ENCODE measurements at places on chromosomes 16 and 17. TPM values are rescaled to one million over a fixed set of nuclear protein-coding genes. Genes with fewer than 3 reads are reported as not detected.

DNA sequence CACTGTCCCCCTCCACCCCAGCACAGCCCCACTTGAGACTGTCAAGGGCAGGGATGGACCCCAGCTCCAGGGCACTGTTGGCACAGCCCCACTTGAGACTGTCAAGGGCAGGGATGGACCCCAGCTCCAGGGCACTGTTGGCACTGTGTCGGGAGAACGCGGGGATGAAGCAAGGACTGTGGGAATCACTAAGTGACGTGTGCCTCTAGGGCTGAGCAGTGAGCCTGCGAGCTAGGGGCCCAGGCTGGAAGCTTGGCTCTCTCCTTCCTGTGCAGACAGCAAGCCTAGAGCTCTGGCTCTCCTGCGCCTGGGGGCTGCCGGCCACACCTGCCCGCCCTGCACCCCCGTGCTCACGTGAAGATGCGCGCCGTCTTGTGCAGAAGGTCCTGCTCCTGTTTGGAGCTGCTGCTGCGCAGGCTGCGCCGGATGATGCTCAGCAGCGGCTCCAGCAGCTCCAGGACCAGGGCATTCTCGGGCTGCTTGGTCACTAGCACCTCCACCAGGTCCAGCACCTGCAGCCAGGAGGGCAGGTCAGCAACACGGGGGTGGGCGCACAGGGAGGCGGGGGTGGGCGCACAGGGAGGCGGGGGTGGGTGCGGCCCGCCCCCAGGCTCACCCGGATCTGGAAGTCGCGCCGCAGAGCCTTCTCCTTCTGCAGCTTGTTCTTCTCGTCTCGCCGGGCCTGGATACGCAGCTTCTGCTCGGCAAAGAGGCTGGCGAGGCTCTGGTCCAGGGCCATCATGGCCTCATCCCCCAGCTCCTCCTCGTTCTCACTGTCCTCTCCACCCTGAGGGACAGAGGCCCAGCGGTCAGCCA is 10.8 kb downstream of the MYBBP1A start:
- H3K27me3 ChIP-seq = no peaks in the 10 kb centered on the region
- H3K4me3 ChIP-seq = no peak overlapping the region
- H3K27ac ChIP-seq = no peak overlapping the region
- DNase-seq = no peak
- peaks cover 2% of the 10 kb centered on the region for H3K36me3 ChIP-seq

GRCh38 chr16:78102122-78102660 is 2.7 kb downstream of the WWOX start:
- no peak overlapping the region for H3K4me3 ChIP-seq
- peak overlapping the region; percentile 42 for H3K27ac ChIP-seq
- H3K27me3 ChIP-seq = no peaks in the 10 kb centered on the region

DNA sequence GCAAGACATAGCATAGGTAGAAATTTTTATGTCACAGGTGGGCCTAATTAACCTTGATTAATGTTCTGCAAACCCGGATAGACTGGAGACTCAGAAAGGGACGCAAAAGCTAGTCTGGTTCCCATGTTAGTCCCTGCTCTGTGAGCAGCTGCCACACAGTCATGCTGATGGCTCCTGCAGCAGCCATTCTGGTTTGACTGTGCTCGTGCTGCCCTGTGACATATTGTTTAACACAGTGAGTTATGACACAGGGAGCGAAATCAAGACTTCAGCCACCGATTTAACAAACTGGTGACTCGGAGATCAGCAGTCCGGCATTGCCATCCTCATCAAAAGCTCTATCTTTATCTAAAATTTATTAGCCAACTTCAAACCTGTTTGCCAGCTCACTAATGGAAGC is 169.8 kb downstream of the WWOX start:
- H3K27me3 ChIP-seq = no peaks in the 10 kb centered on the region
- H3K36me3 ChIP-seq = no peaks in the 10 kb centered on the region
- no peak for DNase-seq
- H3K27ac ChIP-seq = no peak overlapping the region
- H3K4me3 ChIP-seq = no peak overlapping the region
- H3K4me1 ChIP-seq = no peaks in the 10 kb centered on the region

DNA sequence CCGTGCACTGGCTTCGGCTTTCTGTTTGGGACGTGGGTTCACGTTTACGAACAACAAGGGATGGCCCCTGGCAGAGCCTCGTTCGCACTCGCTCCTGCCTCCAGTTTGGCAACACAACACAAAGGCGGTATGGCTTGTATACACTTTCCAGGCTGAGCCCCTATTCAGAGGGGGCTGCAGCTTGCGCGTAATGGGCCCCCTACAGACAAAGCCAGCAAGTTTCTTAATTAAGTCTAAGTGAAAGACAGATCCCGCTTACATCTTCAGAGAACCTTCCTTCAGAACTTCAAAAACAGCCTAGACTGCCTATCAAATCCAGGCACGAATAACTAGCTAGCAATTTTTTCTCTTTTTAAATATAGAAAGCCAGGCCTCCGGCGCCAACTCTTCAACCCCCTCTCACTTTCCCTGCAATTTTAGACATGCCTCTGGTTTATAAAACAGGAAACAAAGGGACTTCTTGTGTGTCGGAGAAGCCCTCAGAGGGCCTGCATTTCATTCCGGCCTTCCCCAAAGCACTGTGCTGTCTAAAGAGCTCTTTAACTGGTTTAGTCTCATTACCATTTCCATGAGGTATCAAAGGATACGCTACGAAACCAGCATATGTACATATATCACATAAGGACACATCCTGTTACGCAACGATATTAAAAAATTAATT is 244.9 kb downstream of the STX8 start:
- no peak for DNase-seq
- no peaks in the 10 kb centered on the region for H3K4me1 ChIP-seq
- no peaks in the 10 kb centered on the region for H3K27me3 ChIP-seq
- H3K4me3 ChIP-seq = no peak overlapping the region
- H3K36me3 ChIP-seq = no peaks in the 10 kb centered on the region

DNA sequence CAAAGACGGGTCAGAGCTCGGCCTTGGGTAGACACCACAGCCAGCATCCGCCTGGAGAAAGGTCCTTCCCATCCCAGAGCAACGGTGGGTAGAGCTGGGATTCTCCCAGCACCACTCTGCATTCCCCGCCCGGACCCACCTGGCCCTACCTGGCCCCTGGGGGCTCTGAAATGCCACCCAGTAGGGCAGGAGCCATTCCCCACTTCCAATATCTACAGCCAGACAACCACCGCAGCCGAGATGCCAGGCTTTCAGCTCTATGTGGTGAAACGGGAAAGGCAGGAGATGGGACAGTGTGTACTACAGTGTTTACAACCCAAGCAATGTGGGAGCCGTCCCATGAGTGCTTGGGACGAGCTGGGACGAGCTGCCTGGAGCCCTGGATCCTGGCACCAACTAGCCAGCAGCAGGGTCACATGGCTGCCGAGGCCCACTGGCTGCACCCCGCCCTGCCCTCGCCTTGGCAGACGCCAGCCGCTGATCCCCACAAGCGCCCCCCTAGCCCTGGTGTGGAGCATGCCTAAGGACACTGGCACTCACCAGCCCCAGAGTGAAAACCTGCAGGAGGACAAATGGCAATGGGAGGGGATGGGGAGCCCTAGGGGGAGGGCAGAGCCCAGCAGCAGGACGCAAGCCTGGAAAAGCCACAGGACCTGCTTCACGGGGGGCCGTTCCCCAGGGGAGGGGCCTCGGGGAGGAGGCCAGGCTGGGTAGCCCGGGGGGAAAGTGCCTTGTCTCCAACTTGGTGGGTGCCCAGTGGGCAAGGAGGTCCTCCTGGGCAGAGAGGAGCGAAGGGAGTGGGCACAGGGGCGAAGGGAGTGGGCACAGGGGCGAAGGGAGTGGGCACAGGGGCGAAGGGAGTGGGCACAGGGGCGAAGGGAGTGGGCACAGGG is 13.5 kb downstream of the TMC6 start:
- no peak overlapping the region for H3K27ac ChIP-seq
- H3K36me3 ChIP-seq = no peaks in the 10 kb centered on the region
- no peak for DNase-seq
- no peaks in the 10 kb centered on the region for H3K4me1 ChIP-seq
- H3K4me3 ChIP-seq = no peak overlapping the region
- H3K27me3 ChIP-seq = no peaks in the 10 kb centered on the region

DNA sequence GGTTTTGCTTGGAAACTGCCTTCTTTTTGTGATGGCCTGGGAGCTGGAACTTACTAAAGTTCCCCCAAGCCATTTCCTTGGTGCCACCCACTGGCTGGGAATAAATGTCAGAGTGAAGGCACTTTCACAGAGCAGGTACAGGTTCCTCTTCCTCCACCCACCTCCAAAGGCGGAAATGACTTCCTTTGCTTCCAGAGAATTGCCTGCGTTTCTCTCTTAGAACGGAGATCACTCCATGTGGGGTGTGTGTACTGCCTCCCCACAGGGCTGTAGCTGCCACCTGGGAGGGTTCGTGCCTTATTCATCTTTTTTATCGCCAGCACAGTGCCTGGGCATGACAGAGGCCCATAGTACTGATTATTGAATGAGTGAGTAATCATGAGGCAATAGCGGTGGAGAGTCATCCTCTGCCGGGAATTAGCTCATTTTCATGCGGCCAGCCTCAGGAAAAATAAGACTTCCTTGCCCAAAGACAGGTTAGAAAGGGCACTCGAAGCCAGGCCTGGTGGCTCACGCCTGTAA is 32.2 kb upstream of the HAS3 start:
- H3K27me3 ChIP-seq = no peaks in the 10 kb centered on the region
- no peak overlapping the region for H3K27ac ChIP-seq
- no peak for DNase-seq
- H3K4me1 ChIP-seq = no peaks in the 10 kb centered on the region
- no peak overlapping the region for H3K4me3 ChIP-seq

- H3K27me3 ChIP-seq = peaks cover 1% of the 10 kb centered on the region
- no peaks in the 10 kb centered on the region for H3K4me1 ChIP-seq
- peak overlapping the region; percentile 94 for H3K27ac ChIP-seq
- H3K4me3 ChIP-seq = peak overlapping the region; percentile 100
- no peaks in the 10 kb centered on the region for H3K36me3 ChIP-seq
Observed at GRCh38 chr17:29292992-29293889, 707 bp downstream of the NUFIP2 start.

- no peak overlapping the region for H3K4me3 ChIP-seq
- no peak overlapping the region for H3K27ac ChIP-seq
- H3K4me1 ChIP-seq = no peaks in the 10 kb centered on the region
- peak; percentile 44 for DNase-seq
- H3K36me3 ChIP-seq = no peaks in the 10 kb centered on the region
Observed at GRCh38 chr16:28110479-28110878, 47.0 kb upstream of the GSG1L start.

DNA sequence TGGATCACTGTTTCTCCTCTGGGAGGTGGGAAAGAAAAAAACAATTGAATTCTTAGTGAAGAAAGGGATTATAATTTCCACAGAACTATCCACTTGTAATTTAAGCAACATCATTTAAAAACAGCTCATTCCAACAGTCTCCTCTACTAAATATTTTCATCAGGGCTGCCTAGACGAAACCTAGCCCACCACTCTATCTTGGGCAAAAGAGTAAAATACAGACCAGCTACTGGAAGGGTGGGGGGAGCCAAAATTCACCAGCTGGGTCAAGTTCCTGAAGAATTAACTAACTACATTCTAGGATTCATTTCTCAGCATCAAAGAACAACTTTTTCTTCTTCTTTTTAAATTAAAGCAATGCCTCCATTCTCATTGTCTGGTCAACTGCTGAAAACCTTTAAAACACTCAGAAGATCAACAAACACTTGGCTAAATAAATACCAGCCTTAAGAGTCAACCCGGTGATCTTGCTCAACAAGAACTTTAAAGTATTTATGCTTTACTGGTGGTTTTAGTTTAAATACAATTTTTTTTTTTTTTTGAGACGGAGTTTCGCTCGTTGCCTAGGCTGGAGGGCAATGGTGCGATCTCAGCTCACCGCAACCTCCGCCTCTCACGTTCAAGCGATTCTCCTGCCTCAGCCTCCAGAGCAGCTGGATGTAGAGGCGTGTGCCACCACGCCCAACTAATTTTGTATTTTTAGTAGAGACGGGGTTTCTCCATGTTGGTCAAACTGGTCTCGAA is 25.2 kb downstream of the KANSL1 start:
- H3K4me3 ChIP-seq = no peak overlapping the region
- peaks cover 11% of the 10 kb centered on the region for H3K36me3 ChIP-seq
- H3K4me1 ChIP-seq = peaks cover 4% of the 10 kb centered on the region
- H3K27me3 ChIP-seq = no peaks in the 10 kb centered on the region
- no peak for DNase-seq

DNA sequence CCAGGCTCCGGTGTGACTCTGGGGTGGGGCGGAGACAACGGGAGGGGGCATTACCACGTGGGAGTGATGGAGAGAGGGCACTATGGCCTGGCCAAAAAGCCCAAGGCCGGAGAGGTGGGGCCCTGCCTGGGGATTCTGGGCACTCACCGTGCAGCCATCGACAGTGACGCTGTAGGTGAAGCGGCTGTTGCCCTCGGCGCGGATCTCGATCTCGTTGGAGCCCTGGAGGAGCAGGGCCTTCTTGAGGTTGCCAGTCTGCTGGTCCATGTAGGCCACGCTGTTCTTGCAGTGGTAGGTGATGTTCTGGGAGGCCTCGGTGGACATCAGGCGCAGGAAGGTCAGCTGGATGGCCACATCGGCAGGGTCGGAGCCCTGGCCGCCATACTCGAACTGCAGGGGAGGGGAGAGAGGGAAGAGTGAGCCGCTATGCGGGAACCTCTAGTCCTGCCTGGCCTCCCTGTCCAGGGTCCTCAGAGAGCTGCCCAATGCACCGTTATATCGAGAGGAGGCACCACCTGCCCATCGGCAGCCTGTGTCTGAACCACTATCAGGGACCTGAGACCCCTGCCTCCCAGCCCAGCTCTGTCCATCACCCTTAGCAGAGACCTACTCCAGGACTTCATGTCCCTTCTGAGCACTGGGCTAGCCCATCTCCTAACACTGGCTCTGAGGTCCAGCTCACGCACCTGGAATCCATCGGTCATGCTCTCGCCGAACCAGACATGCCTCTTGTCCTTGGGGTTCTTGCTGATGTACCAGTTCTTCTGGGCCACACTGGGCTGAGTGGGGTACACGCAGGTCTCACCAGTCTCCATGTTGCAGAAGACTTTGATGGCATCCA is 15.6 kb downstream of the COL1A1 start:
- no peaks in the 10 kb centered on the region for H3K4me1 ChIP-seq
- H3K27me3 ChIP-seq = no peaks in the 10 kb centered on the region
- peaks cover 4% of the 10 kb centered on the region for H3K36me3 ChIP-seq
- H3K4me3 ChIP-seq = no peak overlapping the region
- H3K27ac ChIP-seq = no peak overlapping the region

The IRF8 gene
- total RNA-seq = 25.2 TPM

The HNF1B gene
- not detected for total RNA-seq

The TVP23A gene
- total RNA-seq = 0.58 TPM

The PPP4C gene
- total RNA-seq = 51.0 TPM

All from aorta (tissue), 5 donors.